ENCODE measurements at places on chromosomes 7 and 10. TPM values are rescaled to one million over a fixed set of nuclear protein-coding genes. Genes with fewer than 3 reads are reported as not detected.

Gene ANKRD61
- total RNA-seq, result 0.51 TPM

Gene TRRAP
- 14.7 TPM for total RNA-seq

Gene DLX6
- total RNA-seq, result not detected

Gene LSM5
- total RNA-seq, result 106 TPM

Gene INA
- 20.0 TPM for total RNA-seq

Gene ZNF425
- 1.3 TPM for total RNA-seq

Gene PON3
- total RNA-seq, result 38.1 TPM

Gene GSDME
- 51.2 TPM for total RNA-seq

Gene ITPRID1
- total RNA-seq, result not detected

Gene AS3MT
- total RNA-seq, result 3.2 TPM

Gene PTF1A
- not detected for total RNA-seq

Gene SNCG
- 9.9 TPM for total RNA-seq

Gene MYO3A
- total RNA-seq, result not detected

Gene LRRC18
- total RNA-seq, result not detected

Gene ABCA13
- 0.05 TPM for total RNA-seq

Gene KAZALD1
- total RNA-seq, result 3.0 TPM

Gene TAS2R41
- total RNA-seq, result not detected

Gene HABP2
- total RNA-seq, result 0.10 TPM

Gene CRHR2
- total RNA-seq, result 0.05 TPM

Gene NPTX2
- 0.14 TPM for total RNA-seq

Gene AFAP1L2
- 21.7 TPM for total RNA-seq

Gene MPP7
- total RNA-seq, result 0.29 TPM

Gene COBL
- 4.1 TPM for total RNA-seq

Gene C10orf67
- total RNA-seq, result not detected

Gene HOXA6
- 1.6 TPM for total RNA-seq

Gene ENTPD1
- not detected for total RNA-seq

Gene DNAJB6
- 142 TPM for total RNA-seq

Gene SEPTIN7
- 176 TPM for total RNA-seq

Gene DKK1
- 538 TPM for total RNA-seq

All from A549 treated with Mapracorat at 1 μM for 4 hours (cell line).